ENCODE measurements at places on chromosomes 12 and 14.
A peak's percentile ranks its signal among the peaks of the same experiment; 100 is the strongest.

DNA sequence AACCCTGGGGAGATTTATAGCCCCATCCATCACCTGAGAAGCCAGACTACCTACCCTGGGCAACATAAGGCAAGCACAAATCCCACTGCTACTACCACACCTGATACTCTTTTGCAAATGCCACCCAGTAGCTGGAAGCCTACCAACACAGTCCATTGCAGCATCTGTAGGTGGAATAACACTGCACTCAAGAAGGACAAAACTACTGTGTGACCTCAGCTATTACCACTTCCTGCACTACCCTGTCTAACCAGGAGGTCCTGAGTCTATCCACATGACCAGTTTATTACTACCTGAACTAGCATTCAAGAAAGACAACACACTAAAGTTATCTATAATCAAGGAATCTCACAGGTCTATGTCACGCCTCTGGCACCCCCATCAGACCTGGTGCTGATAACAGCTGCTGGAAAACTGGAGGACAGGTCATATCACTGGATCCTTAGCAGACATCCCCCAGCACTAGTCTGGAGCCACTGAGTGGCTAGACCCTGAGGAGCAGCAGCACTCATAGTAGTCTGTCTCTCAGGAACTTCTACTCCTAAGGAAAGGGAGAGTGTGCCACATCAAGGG lies 2.9 kb upstream of the CLEC1A start:
- DNase-seq: no peak

GRCh38 chr12:132327336-132328171 lies 1.8 kb downstream of the GALNT9 start:
- DNase-seq: peak; percentile 82

- DNase-seq: peak; percentile 89
These were observed 191.4 kb downstream of the CACNA1C start for GRCh38 chr12:2244013-2244861.

DNA sequence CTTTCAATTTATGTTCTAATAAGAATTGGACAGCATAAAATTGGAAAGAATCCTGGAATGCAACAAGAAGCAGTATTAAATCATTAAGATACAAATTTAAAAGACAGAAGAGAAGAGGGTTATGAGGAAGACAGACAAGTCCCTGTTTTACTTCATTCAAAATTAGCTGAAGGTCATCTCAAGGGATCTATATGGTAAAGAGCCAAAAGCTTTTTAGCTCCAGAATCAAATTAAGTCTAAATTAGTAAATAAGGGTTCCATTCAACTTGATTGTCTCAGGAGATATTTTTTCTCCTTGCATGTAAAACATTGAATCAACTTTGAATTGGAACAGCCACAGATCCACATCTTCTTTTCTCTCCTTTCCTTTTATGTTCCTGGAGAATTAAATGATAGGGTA lies 7.6 kb downstream of the CCDC196 start:
- DNase-seq: no peak

DNA sequence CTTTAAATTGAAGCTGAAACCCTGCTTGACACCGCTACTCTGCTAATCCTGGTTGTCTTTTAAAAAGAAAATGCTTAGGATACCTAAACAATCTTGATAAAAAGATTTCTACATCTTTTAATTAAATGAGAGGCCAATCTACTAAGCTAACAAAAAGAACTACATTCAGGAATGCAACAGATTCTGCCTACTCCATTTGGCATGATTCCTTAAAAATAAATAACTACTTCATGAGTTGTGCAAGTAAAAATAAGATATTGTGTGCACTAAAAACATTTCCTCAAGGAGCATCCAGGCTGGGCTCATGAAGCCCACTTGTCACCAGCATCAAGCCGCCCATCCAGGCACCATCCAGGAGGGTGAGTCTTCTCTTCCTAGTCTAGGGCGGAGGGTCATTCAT lies 197.5 kb downstream of the PAX9 start:
- DNase-seq: no peak

- DNase-seq: no peak
These were observed 41.1 kb downstream of the GNG2 start for GRCh38 chr14:51901475-51902024.

GRCh38 chr12:55933799-55934742 lies 3.1 kb downstream of the DGKA start:
- no peak for DNase-seq

DNA sequence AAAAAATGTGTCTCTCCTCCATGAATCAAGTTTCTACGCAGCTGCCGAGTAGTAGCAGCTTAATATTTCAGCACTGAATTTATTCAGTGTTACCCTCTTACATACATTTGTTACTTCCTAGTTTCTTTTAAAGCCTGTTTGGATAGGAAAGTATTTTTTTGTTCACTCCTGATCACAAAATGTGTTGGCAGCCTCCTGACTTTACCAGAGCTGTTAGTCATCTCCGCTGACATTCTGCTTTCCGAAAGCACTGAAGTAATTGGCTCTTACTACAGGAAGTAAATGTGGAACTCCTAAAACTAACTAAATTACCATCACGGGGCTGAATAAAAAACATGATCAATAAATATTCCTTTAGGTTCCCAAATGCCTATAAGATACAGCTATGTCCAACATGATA lies 225.5 kb downstream of the EPS8 start:
- peak; percentile 37 for DNase-seq

- no peak for DNase-seq
These were observed 6.4 kb downstream of the GPRC5D start for GRCh38 chr12:12945591-12945990.

GRCh38 chr14:50784683-50785456 lies 46.1 kb downstream of the NIN start:
- DNase-seq: no peak

GRCh38 chr12:62519043-62519442 lies 52.4 kb downstream of the MON2 start:
- DNase-seq: no peak

DNA sequence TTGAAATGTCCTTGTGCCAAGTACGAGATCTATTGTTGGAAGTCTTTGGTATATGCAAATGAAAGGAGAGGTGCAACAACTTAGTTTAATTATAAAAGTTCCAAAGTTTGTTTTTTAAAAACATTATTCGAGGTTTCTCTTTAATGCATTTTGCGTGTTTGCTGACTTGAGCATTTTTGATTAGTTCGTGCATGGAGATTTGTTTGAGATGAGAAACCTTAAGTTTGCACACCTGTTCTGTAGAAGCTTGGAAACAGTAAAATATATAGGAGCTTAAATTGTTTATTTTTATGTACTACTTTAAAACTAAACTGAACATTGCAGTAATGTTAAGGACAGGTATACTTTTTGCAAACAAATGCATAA lies 2.3 kb downstream of the HSPA2 start:
- no peak for DNase-seq

DNA sequence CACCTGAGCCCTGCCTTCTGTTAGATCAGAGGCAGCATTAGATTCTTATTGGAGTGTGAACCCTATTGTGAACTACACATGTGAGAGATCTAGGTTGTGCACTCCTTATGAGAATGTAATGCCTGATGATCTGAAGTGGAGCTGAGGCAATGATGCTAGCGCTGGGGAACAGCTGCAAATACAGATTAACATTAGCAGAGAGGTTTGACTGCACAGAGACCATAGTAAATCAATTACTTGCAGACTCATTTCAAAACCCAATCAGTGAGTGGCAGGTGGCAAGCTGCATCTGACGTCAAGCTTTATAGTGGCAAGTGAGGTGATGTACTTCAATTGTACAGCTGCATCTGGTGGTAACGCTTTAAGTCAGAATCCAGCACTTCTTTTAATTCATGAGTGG lies 141.6 kb downstream of the GPHN start:
- DNase-seq: no peak

- DNase-seq: no peak
These were observed 1.3 kb upstream of the SYCP3 start for GRCh38 chr12:101740566-101740965.

- DNase-seq: no peak
These were observed 123.3 kb upstream of the PLXNC1 start for GRCh38 chr12:94025068-94025467.

DNA sequence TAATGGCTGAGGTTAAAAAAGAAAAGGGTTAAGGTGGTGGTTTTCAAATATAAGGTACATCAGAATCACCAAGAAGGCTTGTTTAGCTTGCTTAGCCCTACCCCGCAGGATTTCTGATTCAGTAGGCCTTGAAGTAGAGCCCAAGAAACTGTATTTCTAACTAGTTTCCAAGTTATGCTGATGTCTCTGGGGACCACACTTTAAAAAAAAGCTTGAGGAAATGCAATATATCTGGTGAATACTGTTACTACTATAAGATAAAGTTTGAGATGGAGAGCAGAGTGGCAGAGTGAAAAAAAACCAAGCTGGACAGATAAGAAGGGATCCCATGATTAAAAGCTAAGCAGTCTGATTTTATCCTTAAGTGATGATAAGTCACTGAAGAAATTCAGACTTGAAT lies 18.3 kb upstream of the GXYLT1 start:
- DNase-seq: no peak

GRCh38 chr12:104730763-104731162 lies 227.3 kb downstream of the SLC41A2 start:
- no peak for DNase-seq

DNA sequence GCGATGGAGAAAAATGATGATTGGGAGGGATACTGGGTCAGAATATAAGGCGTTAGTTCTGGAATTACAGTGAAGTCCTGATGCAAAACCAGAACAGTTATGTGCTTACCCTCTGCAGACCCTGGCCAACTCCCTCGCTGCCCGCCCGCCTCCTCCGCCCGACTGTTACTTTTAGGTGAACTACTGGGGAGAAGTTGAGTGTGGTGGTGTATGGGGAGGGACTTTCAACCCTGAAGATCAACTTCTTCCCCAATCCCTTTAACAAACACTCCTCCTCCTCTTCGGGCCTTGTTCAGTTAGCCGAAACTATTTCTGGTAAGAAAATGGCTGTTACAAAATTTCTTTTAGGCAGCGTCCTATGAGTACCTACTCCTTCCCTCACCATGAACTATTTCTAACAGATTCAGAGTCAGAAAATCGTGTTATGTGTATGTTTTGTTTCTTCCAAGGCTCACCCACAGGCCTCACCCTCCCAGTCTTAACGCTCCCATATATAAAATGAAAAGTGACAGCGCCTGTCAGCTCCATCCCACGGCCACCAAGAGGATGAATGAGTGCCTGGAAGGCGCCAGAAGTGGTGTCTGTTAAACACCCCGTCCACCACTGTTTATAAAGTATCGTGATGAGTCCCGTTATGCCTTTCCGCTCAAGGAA lies 1.3 kb downstream of the FBXO33 start:
- DNase-seq: no peak

GRCh38 chr12:69091442-69092017 lies 147.8 kb upstream of the CPSF6 start:
- no peak for DNase-seq

DNA sequence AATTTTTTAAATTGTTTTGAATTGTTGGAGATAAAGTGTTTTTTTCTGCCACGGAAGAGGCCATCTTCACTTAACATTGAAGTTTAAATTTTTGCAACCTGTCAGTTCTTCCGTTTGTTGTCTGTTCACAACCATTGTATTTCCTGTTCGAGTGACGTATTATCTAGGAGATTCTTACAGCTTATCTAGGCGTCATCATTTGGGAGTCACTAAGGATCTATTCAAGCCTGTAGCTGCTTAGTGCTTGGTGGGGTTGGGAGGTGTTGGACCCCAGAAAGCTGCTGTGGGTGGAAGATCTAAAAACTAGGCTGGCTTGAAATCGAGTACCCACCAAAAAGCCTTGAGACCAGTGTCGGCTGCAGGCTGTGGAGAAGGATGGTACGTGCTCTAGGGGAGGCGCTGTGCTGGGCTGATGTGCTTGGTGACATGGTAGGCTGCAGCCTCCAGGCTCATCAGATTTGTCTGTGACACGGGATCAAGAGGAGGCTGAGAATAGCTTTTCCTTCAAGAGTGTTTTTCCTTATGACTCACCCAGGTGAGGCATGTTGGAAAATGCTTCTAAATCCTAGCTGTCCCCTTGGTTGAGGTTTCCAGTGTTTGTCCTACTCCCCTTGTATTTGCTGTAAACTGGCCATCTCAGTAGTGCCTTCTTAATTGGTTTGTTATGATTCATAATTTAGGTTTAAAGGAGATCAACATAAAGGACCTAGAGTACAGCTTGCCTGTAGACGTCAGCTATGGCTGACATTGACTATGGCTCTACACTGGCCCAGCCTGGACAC lies 57.8 kb downstream of the ATG14 start:
- DNase-seq: no peak

- no peak for DNase-seq
These were observed 76.5 kb downstream of the TGFB3 start for GRCh38 chr14:75905147-75905904.

DNA sequence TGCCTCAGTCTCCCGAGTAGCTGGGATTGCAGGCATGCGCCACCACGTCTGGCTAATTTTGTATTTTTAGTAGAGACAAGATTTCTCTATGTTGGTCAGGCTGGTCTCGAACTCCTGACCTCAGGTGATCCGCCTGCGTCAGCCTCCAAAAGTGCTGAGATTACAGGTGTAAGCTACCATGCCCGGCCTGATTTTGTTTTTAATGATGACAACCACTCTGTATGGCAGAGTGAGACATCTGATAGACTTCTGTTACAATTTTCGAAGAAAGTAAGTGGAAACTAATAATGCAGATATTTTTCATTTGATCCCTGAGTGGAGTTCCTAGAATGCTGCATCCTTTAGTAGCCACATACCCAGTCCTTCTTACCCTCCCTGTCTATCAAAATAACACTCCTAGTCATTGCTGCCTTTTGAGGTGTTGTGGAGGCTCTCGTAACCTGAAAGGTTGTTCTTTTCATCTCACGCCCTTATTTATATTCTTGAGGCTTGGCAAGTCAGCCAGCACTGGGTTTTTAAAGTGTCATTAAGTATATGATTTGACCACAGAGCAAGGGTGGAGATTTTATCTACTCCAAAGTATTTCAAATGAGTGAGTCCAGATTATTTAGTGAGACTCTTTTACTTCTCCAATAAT lies 5.9 kb upstream of the EID3 start:
- DNase-seq: no peak

DNA sequence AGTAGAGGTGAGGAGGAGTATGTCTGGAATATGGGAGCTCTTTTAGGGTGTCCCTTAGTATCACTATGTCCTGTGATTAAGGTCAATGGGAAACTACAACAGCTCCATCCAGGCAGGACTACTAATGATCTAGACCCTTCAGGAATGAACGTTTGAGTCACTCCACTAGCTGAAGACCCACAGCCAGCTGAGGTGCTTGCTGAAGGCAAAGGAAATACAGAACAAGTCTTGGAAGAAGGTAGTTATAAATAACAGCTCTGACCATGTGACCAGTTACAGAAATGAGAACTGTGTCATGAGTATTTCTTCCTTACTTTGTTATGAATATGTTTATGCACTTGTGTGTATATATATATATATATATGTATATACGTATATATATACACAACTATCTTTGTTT lies 40.5 kb upstream of the USP44 start:
- no peak for DNase-seq

DNA sequence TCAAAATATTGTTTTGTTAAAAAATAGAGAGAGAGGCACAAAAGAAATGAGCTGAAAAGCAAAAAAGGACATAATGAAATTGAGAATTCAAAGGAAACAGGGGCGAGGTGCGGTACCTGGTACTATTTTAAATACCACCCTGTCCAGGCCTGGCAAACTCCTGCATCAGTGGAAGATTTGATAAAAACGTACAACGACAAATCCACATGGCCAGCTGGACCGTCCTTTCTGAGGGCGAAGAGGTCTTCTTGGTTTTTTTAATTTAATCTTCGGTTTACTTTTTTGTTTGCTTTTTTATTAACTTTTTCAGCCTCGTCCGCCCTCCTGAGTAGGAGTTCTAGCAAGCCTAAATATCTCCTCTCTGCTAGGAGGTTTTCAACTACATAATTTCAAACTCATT lies 11.9 kb downstream of the BCL11B start:
- DNase-seq: no peak

- peak; percentile 42 for DNase-seq
These were observed 33.4 kb upstream of the SYNDIG1L start for GRCh38 chr14:74459289-74459946.

Data from AG09309 (cell line).